Activated CD8-positive, alpha-beta memory T cell treated with anti-CD3 and anti-CD28 coated beads for 48 hours (primary cell): ENCODE measurements at places on chromosomes 12 and 14.

DNA sequence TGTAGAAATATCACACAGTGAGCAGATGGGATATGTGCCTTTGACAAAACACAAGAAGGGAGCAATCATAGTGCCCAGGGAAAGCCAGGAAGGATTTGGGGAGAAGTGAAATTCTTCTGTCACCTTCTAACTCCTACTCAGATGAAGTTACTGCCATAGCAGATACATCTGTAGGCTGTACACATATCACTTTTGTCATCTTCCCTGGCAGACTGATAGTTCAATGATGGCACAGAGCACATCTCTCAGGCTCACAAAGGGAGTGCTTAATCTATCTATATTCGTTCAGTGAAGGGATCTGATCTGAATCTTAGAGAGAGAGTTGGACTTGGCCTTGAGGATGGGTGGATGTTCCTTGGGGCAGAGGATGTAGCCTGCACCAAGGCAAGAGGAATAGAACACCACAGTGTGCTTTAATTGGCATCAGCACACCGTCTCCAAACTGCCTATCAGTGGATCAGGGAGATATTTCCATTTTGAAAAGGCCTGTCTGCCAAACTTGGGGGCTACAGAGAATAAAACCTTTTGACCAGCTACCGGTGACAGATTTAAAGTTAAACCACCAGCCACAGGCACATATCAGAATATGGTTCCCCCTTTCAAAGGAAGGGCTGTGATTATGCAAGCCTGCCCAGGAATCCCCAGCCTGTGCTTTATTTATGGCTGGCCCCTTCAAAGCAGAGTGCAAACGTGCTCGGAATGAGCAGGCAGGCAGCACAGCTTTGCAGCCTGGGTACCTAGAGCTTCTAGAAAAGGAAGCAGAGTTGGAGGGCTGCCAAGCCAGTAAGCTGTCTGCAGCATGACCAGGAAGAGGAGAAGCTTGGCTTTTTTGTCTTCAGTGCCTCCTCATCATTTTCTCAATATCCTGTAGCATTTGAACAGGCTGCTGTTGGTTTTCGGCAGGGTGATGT lies 165.5 kb upstream of the DYRK2 start:
- peak; percentile 13 for DNase-seq

GRCh38 chr12:95336387-95337067 lies 118.9 kb downstream of the VEZT start:
- DNase-seq, result no peak

GRCh38 chr14:76396714-76397187 lies 20.8 kb downstream of the ESRRB start:
- DNase-seq, result no peak

DNA sequence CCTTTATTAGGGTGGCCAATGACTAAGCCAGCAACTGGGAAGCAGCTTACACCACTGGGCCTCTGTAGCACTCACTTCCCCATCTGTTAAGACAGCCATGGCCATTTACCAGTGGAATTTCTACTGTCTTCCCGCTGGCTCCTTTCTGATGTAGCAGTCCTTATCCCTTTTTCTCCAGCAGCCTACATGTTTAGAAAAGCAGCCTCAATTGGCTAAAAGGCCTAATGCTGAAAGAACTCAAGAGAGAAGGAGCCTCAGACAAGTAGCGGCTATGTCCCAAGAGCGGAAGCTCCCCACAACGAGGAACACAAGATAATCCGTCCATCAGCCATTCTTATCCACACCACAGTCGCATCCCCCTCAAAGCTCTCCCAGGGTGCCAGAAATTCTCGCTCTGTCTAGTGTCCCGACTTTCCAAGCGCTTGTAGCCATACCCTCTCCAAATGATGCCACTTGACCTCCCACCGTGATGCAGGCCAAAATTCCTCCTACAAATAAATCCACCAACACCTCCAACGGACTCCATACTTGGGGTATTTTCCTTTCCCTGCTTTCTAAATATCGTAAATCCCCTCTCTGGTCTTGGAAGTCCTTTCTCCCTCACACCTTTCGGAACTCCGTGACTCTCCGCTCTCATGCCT lies 624 bp downstream of the M6PR start:
- no peak for DNase-seq

DNA sequence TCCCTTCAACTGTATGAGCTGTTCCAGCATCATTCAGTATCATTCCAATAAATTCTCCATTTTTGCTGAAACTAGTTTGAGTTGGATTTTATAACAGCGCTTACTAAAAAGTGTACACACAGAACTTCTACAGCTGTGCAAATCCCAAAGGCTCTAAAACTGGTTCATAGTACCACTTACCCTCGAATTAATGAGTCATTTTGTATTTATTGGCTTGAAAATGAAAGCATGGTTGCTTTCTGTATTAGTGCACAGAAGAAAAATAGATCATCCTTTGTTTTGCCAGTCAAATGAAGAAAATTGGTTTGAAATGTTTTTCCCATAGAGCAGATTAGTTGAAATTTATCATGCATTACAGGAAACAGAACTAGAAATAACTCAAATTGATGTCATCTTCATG lies 268.3 kb upstream of the CPNE8 start:
- no peak for DNase-seq

DNA sequence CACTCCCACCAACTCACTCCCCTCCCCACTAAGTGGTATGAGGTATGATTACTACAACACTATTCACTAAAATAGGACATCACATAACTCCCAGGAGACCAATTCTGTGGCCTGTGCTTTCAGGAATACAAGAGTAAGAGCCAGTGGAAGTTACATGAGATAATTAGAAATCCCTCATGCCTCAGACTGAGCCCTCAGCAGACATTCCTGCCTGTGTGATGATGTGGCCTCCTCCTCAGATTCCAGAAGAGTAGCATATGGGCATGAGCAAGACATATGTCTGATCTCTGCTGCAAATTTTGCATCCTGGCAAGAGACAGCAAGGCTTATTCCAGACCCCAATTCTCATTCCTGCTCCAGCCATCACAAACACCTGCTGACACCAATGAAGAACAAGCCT lies 46.0 kb upstream of the BMP4 start:
- no peak for DNase-seq

GRCh38 chr14:37650356-37651037 lies 55.1 kb downstream of the TTC6 start:
- DNase-seq, result no peak

DNA sequence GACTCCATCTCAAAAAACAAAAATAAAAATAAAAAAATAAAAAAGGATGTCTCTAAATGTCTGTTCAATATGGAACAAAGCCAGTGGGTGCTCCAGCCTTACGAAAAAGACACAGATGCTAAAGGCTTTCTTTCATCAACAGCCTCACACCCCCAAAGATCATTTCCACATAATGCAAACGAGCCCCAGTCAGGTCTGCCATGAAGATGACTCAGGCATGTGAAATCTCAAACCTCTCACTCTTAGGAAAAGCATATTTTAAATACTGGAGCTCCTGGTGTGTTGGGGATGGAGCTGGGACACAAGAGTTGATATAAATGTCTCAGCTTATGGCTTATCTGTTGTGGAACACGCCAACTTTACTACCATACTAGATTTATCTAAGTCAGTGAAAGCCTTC lies 49.9 kb upstream of the PLXNC1 start:
- DNase-seq, result no peak
